ENCODE measurements at places on chromosomes 7 and 10.

GRCh38 chr10:75736889-75737579 is 305.6 kb downstream of the LRMDA start:
- DNase-seq, result no peak

GRCh38 chr10:122122493-122122892 is 133.5 kb downstream of the TACC2 start:
- no peak for DNase-seq

DNA sequence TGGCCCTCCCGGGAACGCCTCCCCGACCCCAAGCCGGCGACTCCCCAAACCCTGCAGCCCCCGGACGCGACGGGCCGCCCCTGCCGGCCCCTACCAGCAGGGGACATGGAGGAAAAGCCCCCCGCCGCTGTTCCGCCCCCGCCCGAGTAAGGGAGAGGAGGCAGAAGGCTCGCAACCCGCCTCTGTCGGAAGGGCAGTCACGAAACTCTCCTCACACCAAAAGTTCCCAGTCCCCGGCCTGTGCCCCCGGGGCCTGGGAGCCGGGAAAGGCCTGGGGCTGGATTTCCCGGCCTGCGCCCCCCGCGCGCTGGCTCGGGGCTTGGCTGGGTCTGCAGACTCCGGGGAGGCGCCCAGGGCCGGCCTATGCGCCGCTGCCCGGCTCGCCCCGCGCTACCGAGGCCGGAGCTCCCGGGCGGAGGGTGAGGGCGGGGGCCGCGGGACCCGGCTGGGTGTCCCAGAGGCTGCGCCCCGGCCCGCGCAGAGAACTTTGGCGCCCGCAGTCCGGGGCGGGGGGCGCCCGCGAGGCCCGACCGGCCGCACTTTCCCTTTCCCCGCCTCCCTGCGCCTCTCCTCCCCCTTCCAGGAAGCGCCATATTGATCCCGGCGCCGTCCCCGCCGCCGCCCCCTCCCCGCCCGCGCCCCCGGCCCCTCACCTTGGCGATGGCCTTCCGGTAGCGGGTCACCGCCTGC is 728 bp downstream of the PARD3 start:
- peak; percentile 73 for DNase-seq

GRCh38 chr7:14000247-14000646 is 10.8 kb upstream of the ETV1 start:
- no peak for DNase-seq

DNA sequence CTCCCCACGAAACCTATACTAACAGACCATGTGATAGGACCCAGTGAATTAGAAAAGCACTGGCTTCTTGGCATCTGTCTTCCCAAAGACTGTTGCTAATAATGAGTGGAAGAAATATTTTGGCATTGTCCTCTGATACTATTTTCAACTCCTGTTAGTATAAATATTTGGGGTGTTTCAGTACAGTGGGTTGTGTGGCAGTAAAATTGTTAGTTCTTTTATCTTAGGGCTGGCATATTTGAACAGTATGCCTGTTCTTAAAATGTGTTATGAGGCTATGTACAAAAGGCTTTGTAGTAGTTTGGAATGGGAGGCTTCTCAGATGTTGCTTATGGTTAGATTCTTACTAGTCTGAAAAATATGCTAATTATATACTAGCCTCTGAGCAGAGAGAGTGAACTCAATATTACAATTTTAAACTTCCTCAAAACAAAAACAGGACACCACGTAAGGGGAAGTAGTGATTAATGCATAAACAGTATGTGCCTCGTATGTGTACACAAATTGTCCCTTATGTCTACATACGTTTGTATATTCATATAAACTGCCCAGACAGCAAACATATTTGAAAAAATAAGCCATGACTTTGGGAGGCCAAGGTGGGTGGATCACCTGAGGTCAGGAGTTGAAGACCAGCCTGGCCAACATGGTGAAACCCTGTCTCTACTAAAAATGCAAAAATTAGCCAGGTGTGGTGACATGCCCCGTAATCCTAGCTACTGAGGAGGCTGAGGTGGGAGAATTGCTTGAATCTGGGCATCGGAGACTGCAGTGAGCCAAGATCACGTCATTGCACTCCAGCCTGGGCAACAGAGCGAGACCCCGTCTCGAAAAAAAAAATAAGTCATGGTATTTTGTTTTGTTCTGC is 115.4 kb downstream of the ARID5B start:
- DNase-seq, result no peak

DNA sequence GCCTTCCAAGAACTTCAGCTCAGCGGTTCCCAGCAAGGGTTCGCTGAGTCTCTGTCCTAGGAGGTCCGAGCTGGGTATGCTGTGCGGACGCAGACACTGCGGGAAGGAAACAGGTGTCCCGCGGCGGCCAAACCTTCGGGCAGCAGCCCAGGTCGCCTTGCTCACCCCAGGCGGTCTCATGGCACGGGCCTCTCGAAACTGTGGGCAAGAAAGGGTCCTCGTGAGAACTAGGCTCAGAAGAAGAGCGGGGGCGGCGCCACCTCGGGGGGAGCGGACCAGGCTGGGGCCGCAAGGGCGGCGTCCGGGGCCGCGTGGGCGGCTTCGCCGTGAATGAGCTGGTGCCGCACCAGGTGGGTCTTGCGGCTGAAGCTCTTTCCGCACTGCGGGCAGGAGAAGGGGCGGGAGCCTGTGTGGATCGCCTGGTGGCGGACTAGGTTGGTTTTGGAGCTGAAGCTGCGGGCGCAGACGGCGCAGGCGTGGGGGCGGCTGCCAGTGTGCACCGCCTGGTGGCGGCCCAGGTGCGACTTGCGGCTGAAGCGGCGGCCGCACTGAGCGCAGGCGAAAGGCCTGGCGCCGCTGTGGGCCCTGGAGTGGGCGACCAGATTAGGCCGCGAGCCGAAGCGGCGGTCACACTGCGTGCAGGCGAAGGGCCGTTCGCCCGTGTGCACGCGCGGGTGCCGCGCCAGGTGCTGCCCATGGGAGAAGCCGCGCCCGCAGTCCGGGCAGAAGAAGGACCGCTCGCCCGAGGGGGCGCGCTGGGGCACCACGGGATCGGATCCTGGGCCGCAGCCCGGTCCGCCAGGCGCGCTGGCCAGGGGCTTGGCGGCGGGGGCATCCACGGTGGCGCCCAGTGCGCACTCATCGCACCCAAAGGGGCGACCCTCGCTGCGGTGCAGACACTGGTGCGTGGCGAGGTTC is 8.6 kb downstream of the ZNF467 start:
- peak; percentile 55 for DNase-seq

GRCh38 chr10:51768886-51769465 is 69.6 kb upstream of the CSTF2T start:
- no peak for DNase-seq

DNA sequence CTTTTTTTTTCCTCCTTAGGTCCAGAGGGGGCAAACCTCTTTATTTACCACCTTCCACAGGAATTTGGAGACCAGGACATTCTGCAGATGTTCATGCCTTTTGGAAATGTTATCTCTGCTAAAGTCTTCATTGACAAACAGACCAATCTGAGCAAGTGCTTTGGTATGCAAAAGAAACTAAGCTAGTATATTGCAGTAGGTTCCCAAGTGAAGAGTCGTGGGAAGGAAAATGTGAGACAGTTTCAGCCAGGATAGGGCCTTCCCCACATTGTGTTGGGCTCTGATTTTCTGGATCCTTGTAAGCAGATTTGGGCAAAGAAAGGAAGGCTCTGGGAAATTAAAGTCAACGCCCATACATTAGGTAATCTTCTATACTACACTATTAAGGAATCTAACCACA is 285.6 kb downstream of the USP6NL start:
- no peak for DNase-seq

GRCh38 chr7:25854608-25855497 is 297.1 kb upstream of the NFE2L3 start:
- DNase-seq, result no peak

DNA sequence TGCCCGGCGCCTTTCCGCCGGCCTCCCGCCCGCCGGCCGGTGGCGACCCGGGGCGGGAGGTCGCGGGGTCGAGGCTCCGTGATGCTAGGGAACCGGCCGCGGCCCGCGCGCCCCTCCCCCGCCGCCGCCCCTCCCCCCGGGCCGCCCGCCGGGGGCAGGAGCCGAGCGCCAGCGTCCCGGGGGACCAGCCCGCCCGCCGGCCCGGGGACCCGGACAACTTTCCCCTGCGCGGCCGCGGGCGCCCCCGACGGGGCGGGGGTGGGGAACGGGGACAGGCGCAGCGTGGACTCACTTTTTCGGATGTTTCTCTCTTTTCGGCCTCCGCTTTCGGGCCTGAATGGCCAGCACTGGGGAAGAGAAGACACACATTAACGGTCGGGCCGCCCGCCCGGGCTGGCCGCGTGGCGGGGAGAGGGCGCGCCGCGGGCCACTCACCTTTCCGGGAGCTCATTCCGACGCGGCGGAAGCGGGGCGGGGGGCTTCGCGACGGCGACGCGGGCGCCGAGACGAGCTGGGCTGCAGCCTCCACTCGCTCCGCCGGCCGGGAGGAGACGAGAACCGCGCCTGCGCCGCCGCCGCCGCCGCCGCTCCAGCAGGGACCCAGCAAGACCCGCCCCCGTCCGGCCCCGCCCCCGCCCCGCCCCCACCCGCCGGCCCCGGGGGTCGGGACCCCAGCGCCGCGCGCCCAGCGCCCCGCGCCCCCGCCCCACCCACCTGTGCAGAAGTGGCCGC is at the start of gene SRPK2:
Gene SRPK2, minus strand, starts transcription at position 566 of the 732 bp plus-strand sequence.
- DNase-seq, result peak; percentile 91

DNA sequence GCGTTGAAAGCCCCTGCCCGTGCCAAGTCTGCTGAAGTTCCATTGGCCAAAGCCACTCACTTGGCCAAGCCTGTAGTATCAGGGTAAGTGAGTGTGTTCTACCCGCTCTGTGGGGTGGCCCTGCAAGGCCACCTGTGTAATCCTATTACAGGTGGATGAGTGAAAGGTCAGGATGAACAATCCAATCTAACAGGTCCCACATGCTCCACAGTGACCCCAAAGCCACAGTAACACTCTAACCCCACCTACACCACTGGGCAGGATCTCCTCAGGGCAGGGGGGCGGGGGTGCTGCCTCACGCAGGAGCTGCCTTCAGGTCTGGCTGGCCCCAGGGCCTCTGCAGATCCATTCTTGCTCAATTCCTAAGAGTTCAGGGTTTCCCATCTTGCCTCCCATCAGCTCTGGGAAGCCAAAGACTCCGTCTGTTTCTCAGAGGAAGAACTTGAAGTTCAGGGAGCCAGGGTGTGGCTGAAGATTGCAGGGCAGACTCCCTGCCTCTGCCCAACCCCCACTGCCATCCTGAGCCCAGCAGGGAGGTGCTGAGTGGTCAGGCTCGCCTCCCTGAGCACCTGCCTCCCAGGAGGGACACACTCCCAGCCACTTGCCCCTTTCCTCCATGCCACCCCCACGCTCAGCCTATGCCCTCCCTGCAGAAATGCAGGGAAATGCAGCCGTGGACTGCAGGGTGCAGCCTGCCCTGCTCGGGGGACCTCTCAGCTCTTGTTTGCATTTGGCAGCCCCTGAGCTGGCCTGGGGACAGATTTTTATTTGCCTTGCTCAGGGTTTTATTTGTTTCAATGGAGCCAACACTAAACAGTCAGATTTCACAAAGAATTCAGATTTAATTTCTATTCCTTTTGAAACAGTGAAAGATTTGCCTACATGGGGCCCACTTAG is 9.8 kb upstream of the COMTD1 start:
- no peak for DNase-seq

DNA sequence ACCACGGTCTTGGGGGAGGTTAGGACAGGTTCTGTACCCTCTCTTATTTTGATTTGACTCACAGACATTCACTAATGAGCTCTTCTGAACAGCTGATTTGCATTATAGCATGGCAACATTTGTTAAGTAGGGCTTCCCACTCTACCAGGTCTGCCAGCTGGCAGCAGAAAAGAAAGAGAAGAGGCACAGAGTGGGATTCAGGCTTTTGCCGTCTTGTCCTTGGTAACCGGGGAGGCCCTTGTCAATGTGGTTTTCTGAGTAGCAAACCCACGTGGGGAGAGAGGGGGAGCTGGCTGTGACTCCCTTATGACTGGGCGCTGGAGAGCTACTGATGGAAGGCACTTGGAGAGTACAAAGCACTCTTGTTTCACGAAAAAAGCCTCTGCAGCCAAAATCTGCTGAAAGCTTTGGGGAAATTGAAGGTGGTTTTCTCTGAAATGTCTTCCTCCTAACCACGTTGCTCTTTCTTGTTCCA is 355.3 kb upstream of the GALNT17 start:
- DNase-seq, result no peak

GRCh38 chr7:85065888-85066485 is 120.9 kb downstream of the SEMA3D start:
- no peak for DNase-seq

- no peak for DNase-seq
Observed at GRCh38 chr7:158143196-158144120, 444.2 kb downstream of the PTPRN2 start.

DNA sequence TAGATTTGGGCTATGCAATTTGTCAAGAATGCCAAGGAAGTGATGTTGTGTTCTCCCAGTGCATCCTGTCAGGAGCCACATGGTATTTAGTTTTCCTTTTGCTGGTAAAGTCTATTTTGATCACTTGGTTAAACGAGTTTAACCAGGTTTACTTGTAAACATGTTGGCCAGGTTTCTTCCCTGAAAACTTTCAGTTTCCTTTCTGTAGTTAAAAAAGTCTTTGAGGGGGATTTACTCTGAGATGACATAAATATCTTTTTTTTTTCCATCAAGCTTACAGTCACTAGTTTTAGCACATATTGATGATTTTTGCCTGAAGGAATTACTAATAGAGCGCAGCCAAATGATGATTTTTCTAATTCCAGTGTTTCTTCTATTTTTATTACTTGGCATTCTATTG is 320.5 kb downstream of the PHF14 start:
- no peak for DNase-seq

- DNase-seq, result peak; percentile 60
Observed at GRCh38 chr10:12194752-12195271, 879 bp downstream of the NUDT5 start.

GRCh38 chr7:5683280-5683670 is 98.2 kb downstream of the RNF216 start:
- DNase-seq, result no peak

DNA sequence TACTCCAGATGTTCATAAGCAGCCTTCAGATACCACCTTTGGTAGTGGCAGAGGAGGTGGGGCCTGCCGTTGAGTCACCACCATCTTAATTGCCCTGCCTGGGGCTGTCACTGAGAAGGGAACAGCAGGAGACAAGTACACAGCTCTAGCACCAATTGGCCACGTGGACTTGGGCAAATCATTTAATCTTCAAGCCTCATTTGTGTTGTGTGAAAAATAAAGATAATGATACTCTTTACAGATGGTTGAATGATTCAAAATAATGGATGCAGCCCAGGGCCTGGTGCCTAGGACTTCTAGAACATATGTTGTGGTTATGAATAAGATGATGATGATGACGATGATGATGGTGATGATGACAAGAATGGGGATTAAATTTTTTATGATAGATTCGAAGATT is 111.9 kb upstream of the ADAM12 start:
- DNase-seq, result no peak

- no peak for DNase-seq
Observed at GRCh38 chr10:3192856-3193635, 20.5 kb upstream of the PITRM1 start.

- no peak for DNase-seq
Observed at GRCh38 chr7:124810605-124811004, 45.0 kb upstream of the GPR37 start.

DNA sequence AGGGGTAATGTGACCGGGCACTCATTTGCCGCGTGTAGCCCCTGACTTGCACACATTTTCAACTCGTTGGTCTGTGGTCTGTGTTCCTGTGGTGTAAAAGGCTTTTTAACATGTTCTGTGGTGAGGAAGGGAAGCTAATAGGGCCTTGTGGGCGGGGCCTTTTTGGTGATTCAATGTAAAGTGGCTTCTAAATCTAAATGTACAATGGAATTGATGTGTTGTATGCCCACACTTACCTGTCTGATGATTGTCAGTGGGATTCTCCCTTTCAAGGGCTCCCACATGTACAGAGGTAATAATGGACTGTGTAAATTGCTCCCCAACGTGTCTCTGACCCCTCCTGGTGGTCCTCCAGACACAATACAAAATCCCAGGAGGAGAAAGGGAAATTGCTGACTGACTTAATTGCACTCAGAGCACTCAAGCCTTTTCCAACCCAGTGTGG is 43.1 kb upstream of the GATAD1 start:
- DNase-seq, result no peak

Measured in left ventricle myocardium superior (tissue), 1 donor.